Transverse colon (tissue), 4 donors: ENCODE measurements at places on chromosomes 12 and 14.

DNA sequence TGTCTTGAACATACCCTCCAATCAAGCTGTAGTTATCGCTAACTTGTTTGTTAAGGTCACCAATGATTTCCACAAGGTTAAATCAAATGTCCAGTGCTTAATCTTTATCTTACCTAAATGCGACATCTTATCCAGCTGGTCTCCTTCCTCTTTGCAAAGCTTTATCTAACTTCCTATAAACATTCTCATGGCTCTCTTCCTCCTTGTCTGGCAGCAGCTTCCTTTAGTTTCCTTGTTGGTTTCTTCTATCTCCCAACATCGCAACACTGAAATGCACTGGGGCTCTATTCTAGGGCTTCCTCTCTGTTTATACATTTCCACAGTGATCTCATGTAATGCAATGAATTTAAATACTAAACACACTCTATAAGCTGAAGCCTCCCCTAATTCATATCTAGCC lies 28.7 kb downstream of the UBE2N start:
- DNase-seq = no peak

DNA sequence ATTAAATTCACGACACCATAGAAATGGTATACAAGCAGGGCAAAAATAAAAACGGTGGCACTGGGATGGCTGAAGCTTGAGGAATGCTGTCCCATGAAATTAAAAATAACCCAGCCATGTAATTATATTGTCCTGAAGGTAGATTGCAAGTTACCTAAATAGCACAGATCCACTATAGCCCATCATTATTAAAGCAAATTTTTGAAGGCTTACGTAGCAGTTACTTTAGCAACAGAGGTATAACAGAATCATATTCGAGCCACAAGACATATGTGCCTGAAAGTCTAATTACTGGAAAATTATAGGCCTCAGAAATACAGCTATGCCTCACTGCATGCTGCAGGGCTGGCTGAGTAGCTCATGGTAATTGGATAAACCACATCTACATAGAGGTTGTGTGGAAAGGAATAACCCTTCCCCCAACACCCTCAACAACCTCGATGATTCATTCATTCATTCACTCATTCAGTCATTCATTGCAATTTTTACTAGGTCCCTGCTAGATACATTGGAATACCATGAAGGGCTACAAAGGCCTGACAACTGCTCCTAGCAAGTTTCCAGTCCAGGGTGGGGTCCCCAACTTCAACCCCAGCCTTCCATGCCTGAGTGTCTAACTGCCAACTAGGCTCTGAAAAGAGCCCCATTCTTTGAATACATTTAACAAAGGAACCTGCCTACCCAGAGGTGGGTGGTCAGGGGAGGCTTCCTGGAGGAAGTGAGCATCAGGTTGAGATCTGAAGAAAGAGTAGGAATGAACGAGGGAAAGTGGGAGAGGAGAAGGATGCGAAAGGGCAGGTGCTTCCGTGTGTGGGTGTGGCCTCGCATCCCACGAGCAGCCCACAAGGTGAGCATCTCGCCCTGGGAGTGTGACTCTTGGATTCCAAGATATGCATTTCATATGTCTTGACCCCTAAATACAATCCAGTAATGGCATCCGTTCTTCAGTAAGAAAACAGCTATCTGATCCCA lies 18.0 kb upstream of the CMKLR1 start:
- no peak for DNase-seq

- no peak for DNase-seq
Observed at GRCh38 chr14:64841772-64842750, 37.6 kb downstream of the SPTB start.

DNA sequence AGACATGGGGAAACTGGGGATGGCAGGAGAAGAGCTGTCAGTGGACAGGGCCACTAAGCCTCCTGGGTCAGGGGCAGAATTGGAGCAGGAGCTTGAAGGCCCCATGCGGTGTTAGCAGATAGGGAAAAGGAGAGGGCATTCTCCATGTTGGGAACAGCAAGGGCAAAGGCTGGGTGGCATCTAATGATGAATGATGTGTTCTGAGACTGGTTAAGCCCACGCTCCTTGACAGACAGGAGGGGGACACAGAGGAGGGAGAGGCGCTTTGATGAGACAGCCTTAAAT lies 63.0 kb downstream of the CLMN start:
- DNase-seq = no peak

GRCh38 chr14:68145539-68145938 lies 326.0 kb downstream of the RAD51B start:
- no peak for DNase-seq

- DNase-seq = no peak
Observed at GRCh38 chr14:103273745-103274615, 60.1 kb upstream of the EIF5 start.

- DNase-seq = no peak
Observed at GRCh38 chr12:42585841-42586216, 3.7 kb downstream of the PRICKLE1 start.

DNA sequence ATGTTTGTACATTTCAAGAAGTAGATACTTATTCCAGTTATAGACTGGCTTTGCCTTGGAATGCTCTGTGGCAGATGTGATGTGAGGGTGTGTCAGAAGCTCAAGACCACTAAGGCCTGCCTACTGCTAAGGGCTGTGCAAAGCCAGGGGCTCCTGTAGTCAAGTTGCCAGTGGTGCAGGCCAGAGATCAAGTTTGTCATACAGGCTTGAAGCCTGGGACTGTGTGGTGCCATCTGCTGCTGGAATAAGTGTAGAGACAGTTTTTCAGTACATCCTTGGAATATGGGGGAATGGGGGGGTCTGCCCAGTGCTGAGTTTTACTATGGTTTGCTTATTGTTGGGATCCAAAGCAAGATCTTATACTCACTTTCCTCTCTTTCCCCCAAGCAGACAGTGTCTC lies 649.9 kb upstream of the FOXG1 start:
- no peak for DNase-seq

GRCh38 chr12:109277899-109278762 lies 31.0 kb downstream of the FOXN4 start:
- DNase-seq = no peak

- peak; percentile 56 for DNase-seq
Observed at GRCh38 chr12:49358483-49359141, 8.7 kb upstream of the SPATS2 start.

DNA sequence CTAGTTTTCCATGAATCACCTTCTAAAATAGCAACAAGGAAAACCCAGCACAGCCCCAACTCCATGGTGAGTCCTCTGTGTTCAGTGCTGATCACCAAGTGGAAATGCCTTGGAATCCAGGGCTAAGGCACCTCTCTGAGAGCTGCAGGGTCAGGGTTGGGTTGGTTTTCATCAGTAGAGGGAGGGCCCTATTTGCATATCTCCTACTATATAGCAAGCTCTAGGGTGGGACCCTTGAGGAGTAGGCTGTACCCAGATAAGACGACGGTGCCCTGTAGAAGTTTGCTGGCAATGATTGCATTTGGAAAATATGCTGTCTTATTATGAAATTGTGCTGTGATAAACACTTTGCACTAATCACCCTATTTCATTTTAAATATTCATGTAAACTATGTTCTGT lies 1011.8 kb downstream of the TMEM121 start:
- DNase-seq = no peak
